ENCODE measurements at places on chromosomes 7 and 10.

DNA sequence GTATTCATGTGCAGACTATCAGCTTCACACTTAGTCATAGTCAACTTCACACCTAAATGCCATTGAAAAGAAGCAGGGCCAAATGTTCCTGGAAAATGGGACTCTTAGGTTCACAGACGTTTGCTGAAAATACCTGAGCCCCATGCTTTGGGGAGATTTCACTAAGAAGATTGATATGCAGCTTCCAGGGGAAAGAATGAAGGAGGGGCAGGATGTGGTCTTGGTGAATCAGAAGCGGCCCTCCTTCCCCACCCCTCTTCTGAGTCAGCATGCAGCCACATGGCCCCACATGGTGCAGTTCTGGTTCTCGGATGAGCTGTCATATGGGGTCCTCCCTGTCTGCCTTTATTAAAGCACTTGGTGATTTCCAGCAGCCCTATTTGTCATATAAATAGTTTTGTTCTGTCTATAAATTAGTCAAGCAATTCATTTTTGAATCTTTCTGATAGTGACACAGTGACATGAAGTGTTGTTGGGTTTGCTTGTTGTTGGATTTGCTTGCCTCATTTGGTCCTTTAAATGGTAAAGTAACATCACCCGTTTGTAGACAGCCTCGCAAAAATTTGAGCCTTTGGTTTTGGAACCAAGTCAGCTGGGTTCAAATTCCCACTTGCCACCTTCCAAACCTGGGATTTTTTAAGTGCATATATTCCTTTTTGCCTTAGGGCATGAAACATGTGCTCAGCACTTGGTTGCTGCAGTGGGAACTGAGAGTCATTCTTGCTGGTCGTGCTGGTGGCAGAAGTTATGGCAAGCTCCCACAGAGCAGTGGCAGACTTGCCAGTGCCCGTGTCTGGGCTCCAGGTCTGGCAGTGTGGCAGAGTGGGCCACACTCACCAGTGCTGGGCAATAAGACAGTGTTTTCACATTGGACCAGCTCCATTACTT lies 68.1 kb upstream of the CDK6 start:
- peak; percentile 40 for DNase-seq

DNA sequence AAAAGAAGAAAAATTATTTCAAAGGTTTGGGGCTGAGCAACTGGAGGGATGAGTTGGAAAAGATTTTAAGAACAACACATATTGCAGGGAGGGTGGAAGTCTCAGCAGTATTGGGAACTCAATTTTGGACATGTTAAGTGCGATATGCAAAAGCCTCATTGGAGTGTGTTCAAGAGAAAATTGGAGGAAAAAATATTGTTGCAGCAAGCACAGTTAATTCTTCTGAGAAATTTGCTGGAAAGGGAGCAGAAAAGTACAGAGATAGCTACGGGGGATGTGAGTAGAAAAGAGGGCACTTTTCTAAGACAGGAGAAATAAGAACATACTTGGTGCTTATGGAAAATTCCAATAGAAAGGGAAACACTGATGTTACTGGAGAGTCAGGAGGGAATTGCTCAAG lies 59.8 kb upstream of the MAGI2 start:
- DNase-seq: no peak

- no peak for DNase-seq
Observed at GRCh38 chr10:7942316-7942715, 112.2 kb upstream of the GATA3 start.

DNA sequence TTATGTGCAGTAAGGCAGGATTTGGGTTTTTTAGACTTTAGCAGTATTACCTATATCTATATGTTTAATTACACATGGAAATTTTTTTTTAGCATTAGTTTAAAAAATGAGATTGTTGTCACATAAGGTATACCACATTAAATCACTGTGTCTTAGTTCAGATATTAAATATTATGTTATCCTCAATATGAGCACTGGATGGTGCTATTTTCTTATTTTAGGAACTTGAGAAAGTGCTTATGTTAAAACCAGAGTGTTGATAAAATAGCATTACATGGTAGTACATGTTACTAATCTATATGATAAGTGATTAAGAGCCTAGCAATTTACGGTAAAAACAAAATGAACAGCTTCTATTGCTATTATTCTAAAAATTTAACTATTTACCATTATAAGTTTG lies 28.8 kb downstream of the MIOS start:
- DNase-seq: peak; percentile 35

DNA sequence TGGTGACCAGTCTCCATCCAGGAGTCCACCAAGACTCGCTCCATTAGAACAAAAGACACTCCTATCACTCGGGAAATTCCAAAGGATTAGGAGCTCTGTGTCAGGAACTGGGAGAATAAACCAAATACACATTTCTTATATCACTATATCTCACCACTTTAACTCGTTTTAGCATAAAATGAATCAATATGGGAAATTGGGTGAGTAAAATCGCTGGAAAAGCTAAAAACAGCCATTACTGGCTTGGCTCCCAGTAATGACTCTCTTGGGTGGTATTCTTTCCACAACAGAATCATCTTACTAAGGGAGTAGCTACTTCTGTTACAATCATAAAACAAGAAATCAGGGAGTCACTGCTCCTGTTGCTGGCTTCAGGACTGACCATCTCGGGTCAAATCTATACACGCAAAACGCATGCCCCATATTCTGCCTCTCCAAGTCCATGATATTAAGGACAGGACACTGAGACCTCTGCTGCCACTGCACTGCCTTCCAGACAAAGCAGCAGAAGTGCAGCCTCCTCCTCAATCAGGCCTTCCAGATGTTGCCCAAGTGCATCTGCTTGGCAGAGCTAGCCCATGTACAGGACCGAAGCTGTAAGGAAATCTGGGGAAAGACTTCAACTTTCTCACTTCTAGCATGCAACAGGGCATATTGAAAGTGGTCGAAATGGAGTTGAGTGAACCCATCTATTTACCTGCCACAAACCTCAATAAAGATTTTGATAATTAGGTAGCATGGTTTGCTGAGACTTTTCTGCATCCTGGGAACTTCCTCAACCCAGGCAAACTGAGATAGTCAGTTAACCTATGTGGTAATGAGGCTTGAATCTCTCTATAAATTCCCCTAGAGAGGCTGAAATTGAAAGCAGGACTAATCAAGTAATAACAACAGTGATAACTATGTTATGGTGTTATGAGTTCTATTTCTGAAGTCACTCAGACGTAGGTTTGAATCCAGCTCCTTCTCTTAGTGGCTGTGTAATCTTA lies 14.4 kb upstream of the PANK1 start:
- DNase-seq: no peak

DNA sequence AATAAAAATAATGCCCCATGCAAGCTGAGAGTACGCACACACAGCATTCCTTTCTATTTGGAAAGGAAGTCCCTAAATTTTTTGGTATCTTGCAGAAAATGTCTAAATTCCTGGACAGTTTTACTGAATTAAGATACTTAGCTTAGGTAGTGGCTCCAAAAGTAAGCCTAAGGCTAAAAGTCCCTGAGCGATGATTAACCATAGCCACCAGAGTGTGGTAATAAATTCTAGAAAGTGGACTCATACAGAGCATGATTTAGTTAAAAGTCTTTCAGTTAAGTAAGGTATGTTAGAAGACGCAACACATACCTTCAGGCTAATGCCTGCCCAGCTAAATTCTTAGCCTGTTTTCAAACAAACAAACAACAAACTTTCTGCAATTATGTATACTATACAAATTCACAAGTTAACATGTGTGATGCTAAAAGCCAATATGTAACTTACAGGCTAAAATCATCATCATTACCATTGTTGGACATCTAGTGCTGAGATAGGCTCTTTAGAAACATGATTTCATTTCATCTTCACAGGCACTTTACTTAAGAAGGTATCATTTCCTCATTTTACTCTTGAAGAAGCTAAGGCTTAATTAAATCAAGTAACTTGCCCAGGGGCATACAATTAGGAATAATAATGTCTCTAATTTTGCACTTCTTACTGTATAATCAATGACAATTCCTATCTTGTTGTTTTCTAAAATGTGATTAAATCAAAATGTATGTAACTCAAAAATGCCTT lies 261.4 kb upstream of the YAE1 start:
- no peak for DNase-seq

DNA sequence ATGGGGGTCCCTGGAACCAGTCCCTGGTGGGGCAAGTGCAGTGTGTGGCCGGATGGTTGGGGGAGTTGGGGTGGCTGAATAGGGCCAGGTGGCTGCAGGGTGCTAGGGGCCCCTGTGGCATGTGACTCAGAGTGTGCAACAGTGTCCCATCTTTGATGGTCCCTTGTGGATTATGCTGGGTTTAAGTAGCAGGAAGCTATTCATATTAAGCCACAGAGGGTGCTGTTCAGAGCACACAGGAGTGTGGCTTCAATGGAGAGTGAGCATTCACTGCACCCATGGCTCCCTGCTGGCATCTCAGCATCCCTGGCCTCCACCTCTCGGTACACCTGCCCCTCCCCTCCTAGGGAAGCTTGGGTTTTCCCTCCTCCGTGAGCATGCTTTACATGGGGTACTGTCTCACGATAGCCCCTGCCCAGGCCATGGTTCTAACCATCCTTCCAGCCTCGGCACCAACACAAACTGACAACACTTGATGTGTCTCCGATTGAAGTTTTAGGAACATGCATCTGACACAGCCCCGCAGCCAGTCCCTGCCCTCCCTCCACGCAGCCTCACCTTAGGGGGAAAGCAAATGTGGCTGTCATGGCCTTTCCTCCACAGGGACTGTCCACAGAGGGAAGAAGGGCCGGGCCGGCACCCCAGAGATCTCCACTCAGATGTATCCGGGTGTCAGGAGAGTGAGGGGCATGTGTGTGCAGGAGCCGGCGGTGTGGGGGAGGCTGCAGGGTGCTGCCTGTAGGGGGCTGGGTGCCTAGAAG lies 30.4 kb upstream of the PPIF start:
- no peak for DNase-seq

- DNase-seq: no peak
Observed at GRCh38 chr7:2820508-2820934, 23.6 kb downstream of the GNA12 start.

DNA sequence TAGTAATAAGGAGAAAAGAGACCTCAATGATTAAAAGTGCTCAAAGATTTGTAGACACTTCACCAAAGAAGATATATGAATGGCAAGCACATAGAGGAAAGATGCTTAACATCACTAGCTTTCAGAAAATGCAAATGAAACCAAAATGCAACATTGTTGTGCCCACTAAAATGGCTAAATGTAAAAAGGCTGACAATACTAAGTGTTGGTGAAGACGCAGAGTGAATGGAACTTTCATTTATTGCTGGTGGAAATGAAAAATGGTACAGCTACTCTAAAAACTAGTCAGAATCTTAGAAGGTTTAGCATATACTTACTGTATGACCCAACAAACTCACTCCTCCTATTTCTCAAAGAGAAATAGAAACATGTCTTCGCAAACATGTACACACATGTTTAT lies 212.9 kb upstream of the PITRM1 start:
- DNase-seq: no peak

- no peak for DNase-seq
Observed at GRCh38 chr10:116925056-116925455, 75.8 kb downstream of the ENO4 start.

- DNase-seq: no peak
Observed at GRCh38 chr10:119768455-119769094, 42.7 kb downstream of the INPP5F start.

GRCh38 chr7:143383642-143383957 lies 2.5 kb downstream of the ZYX start:
- no peak for DNase-seq

GRCh38 chr10:17144757-17145156 lies 15.1 kb upstream of the CUBN start:
- no peak for DNase-seq

DNA sequence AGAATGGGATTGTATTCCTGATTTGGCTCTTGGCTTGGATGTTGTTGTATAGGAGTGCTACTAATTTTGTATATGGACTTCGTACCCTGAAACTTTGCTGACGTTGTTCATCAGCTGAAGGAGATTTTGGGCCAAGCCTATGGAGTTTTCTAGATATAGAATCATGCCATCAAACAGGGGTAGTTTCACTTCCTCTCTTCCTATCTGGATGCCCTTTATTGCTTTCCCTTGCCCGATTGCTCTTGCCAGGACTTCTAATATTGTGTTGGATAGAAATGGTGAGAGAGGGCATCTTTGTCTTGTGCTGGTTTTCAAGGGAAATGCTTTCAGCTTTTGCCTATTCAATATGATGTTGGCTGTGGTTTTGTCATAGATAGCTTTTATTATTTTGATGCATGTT lies 92.3 kb downstream of the CCDC7 start:
- no peak for DNase-seq

DNA sequence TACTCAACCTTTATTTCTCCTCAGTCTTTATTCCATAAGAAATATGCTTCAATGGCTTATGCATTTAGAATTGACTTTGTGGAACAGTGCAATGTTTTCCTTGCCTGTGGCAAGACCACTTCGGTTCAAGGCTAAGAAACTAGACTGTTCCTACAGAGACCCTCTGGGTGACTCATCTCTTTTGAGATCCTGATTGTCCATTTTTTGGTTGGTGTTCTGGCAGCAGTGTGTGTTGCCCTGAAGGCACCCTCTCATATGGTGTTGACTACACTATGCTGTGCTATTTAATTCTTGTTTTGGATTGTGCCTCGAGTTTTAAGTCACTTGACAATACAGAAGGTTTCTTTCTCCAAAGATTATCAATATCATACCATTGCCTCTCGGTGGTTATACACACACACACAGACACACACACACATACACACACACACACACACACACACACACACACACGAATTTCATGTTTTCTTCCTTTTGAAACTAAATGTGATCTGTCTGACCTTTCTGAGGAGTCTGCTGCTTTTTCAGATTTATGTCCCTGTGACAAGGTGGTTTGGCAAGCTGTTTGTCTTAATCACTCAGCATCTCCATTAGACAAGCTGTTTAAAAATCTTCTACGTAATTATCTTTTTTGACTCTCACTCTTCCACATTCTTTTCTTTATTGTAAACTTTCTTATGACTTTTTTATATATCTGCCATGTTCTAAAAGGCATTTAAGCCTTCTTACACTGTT lies 187.2 kb downstream of the VTI1A start:
- DNase-seq: no peak

- DNase-seq: no peak
Observed at GRCh38 chr10:116757246-116757645, 14.9 kb upstream of the HSPA12A start.

GRCh38 chr7:92633211-92633906 lies 43.2 kb upstream of the FAM133B start:
- DNase-seq: no peak

DNA sequence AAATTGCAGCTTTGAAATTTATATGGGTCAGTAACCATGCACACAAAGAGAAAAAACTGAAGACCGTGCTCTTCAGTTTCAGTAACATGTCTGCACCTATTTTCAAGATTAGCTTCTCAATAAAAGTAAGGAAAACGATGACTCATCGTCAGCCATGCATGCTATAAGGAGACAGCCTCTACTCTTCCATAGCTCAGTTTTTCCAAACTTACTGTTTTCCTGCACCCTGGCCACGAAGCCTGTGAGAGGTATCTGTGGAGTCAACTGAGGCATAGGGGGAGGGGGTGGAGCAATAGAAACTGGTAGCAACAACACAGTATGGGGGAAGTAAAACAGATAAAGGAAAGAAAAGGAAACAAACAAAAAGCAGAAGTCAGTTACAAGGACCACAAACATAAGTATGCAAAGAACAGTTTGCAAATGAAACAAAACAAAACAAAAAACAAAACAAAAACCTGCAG lies 58.0 kb downstream of the PDSS1 start:
- no peak for DNase-seq
